ENCODE measurements at places on chromosomes 4 and X. TPM values are rescaled to one million over a fixed set of nuclear protein-coding genes. Genes with fewer than 3 reads are reported as not detected.

DNA sequence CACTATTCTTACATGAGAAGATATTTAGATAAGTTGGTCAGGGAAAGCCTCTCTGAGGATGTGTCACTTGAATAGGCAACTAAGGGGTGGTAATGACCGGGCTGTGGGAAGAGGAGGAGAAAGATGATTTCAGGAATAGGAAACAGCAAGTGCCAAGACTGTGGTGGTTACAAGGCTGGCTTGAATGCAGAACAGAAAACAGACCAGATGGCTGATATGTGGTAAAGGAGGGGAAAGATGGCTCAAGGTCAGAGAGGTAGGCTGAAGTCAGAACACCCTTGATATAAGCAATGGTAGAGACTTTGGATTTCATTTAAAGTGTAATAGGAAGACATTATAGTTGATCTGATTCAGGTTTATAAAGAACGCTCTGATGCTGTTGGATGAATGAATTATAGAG, 15.0 kb downstream of the TLR7 start:
- DNase-seq = no peak

- DNase-seq = no peak
Measured at GRCh38 chr4:99821918-99822503, 5.4 kb downstream of the DAPP1 start.

DNA sequence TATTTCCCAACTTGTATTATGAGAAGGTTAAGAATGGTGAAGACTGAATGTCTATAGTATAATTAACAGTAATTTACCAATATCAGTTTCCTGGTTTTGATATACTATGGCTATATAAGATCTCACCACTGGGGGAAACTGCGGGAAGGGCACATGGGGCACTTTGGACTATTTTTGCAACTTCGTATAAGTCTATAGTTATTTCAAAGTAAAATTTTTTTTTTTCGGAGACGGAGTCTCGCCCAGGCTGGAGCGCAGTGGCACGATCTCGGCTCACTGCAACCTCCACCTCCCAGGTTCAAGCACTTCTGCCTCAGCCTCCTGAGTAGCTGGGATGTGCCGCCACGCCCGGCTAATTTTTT, 46.1 kb downstream of the CXorf58 start:
- DNase-seq = no peak

DNA sequence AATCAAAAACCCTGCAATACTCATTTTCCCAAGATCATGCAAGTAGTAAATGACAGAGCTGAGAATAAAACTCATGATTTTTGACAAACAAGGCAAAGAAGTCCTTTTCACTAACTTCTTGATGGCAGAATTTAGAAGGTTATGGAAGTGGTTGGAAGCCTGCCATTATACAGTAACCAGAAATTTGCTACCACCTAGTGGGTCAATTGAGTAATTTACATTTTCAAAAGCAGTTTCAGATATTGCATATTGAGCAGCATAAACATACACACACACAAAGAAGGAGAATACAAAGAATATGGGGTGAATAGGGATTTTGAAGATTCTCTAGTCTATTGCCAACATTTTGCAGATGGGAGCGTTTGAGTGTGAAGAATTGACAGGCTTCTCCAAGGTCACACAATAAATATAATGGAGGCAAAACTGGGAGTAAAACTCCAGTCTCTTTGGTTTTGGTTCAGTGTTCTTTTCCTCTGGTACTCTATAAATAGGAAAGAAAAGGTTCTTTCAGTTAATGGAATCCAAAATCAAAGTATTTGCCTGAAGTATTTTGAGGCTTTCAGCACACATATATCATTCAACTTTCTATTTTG, 70.2 kb downstream of the GC start:
- peak; percentile 33 for DNase-seq

DNA sequence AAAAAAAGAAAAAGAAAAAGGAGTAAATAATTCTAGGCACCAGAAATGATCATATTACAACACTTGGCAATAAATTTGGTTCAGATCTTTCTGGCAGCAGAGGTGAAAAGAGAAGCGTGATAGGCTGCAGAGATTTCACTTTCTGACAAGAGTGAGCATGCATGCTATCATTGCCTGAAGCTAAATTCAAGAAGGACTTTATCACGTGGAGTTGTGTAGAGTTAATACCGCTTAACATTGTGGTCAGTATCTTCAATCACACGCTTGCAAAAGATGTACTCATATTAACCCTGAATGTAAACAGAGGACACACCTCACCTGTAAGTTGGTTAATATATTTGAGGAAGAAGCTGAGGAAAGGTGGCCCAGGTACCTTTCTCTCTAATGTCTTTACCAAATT, 31.4 kb upstream of the RBPJ start:
- DNase-seq = no peak

DNA sequence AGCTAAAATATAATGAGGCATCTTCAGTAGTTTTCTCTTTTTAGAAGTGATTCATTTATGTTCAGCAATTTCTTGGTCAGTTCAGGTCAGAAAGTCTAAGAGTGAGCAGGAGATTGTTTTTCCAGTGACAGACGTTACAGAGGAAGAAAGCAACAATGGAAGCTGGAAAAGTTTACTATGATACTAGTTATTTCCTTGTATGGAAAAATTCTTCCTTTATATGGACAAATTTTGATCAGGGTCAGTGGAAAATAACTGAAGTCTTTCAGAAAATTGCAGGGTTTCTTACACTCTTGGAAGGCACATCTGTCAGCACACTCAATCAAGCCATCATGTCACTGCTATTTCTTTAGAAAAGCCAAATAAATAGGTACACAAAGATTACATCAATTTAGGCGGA, 1120.7 kb downstream of the FAT4 start:
- no peak for DNase-seq

The PRSS12 gene
- total RNA-seq = 1.1 TPM
